ENCODE measurements at places on chromosomes 2 and 18.

DNA sequence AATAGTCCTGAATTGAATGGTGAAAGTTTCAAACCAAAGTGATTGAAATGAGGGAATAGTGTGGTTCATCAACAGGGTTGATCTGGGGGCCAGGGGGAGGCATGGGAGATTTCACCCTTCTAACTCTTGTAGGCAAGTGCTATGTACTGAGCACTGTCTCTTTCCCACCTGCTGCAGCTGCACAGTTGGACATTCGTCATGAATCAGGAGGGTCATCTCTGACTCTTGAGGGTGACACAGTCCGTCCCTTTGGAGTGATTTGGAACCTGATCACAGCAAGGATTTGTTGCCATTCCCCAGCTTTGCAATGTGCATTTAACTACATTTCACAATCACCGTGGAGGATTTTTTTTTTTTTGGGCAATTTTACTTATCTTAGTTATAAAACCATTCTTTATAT lies 224.6 kb downstream of the PHLPP1 start:
- DNase-seq = no peak

GRCh38 chr2:204770735-204771134 lies 225.5 kb downstream of the PARD3B start:
- no peak for DNase-seq

DNA sequence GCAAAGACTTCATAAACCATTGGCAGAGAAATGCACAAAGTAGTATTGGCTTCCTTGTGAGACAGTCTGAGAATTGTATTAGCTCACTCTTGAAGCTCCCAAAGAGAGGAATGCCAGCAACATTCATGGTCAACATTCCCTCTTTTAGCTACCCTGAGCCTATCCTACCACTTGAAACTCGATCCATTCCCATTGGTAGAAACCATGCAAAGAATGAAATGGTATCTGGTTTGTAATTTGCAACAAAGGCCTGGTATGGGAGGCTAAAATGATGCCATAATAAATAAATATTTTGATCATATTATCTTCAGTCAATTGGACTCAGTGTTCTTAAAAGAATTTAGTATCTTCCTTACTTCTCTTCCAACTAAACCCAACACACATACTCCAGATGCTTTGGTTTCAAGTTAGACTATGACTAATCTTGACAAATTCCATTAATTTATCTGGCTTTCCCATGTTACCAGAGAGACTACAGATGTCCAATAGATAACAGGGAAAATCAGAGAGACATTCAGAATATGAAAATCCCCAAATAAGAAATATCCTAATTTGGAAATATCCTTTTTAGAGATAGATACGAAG lies 102.9 kb downstream of the DHRS9 start:
- no peak for DNase-seq

DNA sequence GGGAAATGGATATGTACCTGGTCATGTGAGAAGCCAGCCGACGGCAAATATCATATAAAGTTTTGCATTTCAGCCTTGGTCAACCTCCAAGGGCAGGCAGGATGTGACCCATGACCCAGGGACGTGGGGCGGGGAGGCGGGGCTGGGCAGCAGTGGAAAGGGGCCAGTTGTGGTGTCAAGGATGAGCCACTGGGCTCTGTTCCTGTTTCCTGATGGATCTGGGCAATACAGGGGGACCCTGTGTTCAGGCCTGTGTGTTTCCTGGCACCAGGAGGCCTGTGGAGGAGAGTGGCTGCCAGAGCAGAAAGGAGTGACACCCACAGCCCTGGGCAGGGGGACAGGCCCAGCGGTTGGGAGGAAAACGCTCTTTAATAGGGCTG lies 106.9 kb downstream of the GATA6 start:
- no peak for DNase-seq

DNA sequence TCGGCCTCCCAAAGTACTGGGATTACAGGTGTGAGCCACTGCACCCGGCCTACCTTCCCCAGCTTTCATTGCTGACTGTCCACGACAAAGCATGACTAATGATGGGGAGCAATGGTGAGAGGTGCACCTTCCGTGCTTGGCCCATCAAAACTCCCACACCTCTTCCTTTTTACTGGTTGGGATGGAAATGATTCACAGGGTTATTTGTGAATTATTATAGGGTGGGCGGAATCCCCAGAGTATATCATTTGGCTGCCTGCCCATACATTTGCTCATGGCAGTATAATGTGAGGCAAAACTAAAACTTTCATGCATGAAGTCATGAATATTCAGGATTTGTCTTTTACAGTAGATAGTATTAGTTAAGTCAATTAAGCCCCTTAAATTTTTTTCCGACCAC lies 334.2 kb upstream of the NETO1 start:
- no peak for DNase-seq

DNA sequence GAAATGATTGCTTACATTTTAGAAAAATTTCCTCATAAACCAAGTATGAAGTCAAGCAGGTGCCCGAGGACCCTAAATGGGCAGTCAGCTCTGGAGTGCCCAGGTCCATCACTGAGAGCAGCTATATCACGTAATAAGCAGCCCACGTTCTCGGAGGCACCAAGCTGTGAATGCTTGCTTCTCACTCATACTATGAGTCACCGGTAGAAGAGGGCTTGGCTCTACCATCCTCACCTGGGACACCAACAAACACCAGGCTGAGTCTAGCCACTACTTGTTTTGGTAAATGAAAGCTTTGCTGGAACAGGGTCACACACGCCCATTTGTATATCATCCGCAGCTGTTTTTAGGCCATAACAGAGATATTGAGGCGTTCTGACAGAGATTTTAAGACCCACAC lies 207.5 kb downstream of the SEPTIN10 start:
- no peak for DNase-seq

DNA sequence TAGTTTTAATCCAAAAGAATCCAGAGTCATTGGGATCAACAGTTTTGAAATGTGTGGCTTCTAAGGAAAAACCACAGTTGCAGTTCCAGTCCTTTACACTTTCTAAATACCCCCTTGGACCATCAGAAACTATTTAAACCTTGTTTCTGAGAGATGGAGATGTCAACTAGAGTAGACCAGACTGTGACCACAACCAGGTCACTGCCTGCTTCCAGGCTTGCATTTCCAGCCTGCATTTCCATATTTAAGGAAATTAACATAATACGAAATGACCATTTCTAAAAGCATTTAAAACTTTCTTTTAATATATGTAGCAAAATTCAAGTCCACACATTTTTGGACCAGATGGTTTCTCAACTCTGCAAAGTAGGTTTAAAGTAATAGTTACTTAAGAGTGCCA lies 38.4 kb downstream of the ADD2 start:
- DNase-seq = no peak

DNA sequence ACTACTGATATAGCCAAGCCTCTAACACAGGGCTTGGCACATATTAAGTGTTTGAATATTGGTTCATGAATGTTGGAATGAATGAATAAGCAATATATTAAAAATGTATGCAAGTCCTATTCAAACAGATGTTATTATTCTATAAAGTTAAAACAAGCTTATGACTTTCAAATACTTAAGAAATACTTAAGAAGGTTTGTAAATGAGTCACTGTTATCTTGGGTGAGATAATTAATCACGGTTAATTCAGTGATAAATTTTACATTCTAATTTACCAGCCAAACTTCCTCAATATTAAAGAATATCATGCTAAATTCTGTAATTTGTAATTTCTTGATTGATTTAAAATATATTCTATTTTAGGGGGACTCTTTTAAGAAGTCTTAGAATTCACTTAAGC lies 74.8 kb downstream of the RBMS1 start:
- no peak for DNase-seq

GRCh38 chr2:172448544-172449267 lies 21.3 kb downstream of the ITGA6 start:
- DNase-seq = no peak
